Skin of body (tissue), 3 donors: ENCODE measurements at places on chromosomes 7 and 10.

DNA sequence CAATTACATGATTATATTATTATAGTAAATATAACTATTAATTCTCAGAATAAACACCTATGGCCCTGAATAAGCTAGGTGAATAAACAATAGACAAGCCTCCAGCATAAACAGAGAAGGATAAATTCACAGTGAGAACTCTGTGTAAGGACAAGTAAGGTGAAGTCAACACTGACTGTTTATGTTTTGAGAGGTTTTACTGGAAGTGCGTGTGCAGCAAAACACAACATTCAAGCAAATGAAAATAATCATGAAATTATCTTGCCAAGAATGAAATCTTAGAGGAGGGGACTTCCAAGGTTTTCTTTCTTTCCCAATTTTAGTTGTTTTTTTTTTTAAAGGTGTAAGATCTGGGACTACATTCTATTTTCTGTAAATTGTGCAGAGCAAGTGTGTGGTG is 112.5 kb downstream of the MACC1 start:
- DNase-seq: no peak

DNA sequence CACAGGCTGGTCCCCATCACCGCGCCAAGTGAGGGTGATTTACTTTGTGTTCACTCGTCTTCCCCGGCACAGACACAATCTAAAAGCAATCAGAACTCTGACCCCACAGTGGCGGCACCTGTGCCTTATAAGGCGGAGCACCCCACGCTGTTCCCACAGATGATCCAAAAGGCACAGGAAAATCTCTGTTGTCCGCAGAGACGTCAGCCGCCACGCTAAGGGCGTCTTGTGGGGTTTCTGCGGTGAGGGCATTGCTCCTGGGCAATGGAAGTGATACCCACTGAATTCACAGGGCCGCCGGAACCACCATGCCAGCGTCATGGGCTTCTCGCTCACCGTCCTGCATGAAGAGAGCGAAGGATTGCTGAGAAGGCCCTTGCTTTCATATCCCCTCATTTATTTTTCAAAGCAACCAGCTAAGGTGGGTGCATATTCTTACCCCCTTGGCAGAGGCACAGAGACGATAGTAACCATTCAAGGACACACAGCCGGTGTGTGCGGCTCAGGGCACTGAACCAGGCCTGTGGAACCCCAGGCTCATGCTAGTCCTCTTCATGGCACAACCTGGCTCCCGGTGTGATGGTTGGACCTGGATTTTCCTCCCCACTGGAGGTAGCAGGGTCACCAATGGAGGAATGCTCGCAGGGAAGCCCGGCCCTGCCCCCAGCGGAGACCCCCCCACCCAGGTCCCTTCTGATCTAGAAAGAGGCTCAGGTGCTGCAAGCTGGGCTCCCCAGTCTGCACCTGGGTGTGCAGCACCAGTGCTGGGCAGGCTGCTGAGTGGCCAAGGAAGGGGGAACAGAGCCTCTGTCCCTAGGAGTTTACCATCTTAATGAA is 279.0 kb downstream of the TCERG1L start:
- DNase-seq: no peak

GRCh38 chr7:30646154-30646553 is 36.1 kb downstream of the CRHR2 start:
- no peak for DNase-seq

- DNase-seq: no peak
Measured at GRCh38 chr10:118926903-118927302, 102.6 kb upstream of the NANOS1 start.

DNA sequence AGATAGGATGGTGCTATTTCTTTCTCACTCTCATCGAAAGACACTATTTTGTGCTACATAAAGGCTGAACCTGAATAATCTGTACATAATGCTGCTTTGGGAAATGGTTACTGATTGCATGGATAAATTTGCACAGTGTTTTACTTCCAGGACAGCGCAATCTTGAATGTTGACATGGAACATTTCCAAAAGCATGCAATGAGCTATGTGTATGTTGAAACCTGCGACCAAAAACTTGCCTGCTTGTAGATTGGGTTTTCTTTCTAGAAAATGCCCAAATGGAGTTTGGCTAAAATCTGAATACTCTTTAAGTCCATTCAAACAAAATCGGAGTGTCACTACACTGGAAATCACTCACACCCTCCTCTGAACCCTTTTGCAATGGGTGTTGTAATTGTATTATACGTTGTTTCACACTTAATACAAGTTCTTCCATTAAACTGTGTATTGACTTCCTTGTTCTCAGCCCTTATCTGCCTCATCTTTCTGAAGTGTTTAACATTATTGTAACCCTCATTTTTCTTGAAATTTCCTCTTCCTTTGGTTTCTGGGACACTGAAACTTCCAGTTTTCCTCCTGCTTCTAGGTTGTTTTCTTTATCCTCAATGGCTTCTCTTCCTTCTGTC is 73.7 kb upstream of the CAPZA2 start:
- DNase-seq: no peak

- no peak for DNase-seq
Measured at GRCh38 chr10:106712988-106713387, 451.5 kb downstream of the SORCS1 start.

GRCh38 chr10:34869135-34869836 is 54.2 kb upstream of the PARD3 start:
- no peak for DNase-seq

DNA sequence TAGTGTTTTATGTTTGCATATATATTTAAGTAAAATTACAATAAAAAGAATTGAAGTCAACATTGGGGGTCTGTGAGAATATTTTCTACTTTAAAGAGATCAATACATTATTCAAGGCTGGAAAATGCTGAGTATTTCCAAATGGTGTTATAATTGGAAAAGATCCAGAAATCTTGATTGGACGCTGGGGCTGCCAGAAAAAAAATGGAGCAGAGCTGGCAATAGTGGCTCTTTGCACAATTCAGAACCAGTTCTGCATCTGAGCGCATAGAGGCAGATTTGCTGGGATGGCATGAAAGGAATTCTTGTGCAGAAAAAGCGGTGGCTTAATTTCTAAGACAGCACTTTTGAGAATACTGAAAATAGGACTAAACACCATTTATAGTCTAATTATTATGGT is 10.8 kb upstream of the VWC2 start:
- no peak for DNase-seq

DNA sequence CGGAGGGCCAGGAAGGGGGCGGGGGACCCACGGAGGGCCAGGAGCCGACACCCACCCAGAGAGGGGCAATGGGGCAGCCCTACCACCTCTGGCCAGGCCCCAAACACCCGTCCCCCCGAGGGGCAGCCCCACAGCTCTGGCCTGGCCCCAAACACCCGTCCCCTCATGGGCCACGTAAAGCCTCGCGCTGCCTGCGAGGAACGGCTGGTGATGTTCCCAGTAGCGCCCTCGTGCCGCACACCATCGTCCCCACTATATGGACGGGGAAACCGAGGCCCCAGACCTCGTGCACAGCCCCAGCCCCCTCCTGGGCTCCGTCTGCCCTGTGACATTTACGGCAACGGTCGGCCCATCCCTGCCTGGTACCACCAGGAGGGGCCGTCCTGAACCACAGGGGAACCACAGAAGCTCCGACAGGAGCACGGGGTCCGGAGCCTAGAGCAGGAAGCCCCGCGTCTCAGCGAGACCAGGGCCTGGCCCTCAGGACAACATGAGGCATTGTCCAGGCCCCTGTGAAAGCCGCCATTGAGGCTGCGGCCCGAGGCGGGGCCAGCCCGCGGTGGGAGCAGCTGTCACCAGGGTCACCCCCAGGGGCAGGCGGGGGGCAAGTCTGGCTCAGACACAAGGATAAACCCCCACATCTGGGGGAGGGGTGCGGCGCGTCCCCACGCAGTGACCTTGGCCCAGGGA is 35.6 kb downstream of the GET4 start:
- DNase-seq: no peak
